ENCODE measurements at places on chromosomes 11 and 22. TPM values are rescaled to one million over a fixed set of nuclear protein-coding genes. Genes with fewer than 3 reads are reported as not detected.

Gene RAG2
- total RNA-seq: not detected

DNA sequence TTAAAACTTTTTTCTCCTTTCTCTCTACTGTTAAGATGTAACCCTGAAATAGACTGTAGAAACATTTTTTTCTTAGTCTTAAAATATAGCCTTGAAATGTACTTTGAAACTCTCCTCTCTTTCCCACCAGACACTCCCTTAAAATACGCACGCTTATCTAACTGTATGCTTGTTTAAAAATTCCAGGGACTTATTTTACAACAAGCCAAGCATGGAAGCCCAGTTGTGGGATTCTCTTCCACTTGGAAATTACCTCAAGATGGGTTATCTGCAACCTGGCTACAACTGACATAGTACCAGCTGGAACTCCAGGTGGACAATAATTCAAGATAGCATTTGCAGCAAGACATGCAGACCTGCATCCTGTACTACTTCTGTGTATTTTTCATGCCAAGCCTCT is 12.1 kb upstream of the CHORDC1 start:
- no peaks in the 10 kb centered on the region for H3K4me1 ChIP-seq
- H3K36me3 ChIP-seq: no peaks in the 10 kb centered on the region
- H3K27me3 ChIP-seq: no peaks in the 10 kb centered on the region
- DNase-seq: no peak
- H3K27ac ChIP-seq: no peak overlapping the region

DNA sequence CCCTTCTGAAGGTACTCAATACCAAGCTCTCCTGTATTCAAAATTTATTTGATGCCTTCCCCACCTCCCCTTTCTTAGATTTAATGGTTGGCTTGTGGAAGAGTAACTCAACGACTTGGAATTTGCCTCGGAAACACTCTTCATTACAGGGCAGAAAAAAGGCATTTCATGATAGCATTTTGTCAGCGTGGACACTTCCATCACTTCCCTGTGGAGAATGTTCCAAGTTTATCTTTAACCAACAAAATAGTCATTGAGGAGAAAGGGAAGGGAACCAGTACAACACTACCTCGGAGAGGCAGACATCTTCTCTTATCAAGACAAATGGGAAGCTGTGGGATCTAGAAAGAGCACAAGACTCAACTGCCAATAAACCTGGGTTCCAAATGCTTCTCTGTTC is 177.2 kb upstream of the MTMR2 start:
- H3K4me3 ChIP-seq: no peak overlapping the region
- H3K36me3 ChIP-seq: no peaks in the 10 kb centered on the region
- H3K27ac ChIP-seq: no peak overlapping the region
- H3K27me3 ChIP-seq: no peaks in the 10 kb centered on the region

Gene CHRM1
- total RNA-seq: not detected

Gene ISX
- not detected for total RNA-seq

Gene SORL1
- 7.2 TPM for total RNA-seq

DNA sequence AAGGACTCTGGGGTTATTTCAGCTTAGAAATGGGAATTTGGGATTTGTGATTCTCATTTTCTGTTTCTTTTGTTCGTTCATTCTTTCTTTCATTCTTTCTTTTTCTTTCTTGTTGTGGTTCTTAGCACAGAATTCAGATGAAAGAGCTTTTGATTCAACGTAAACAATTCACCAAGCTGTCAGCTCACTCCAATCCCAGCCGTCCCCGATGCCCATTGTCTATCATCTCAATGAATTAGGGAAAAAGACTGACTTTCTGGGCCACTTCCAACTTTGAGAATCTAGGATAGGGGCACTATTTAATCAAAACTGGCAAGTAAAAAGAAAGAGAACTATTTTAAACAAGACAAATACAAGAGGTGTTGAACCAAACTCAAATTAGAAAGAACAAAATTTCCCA is 25.1 kb upstream of the TMA7B start:
- no peak overlapping the region for H3K27ac ChIP-seq
- DNase-seq: no peak
- H3K27me3 ChIP-seq: peaks cover 53% of the 10 kb centered on the region
- no peaks in the 10 kb centered on the region for H3K4me1 ChIP-seq
- no peaks in the 10 kb centered on the region for H3K36me3 ChIP-seq

Gene CASP5
- not detected for total RNA-seq

Gene CCDC81
- total RNA-seq: 4.5 TPM

Gene A4GALT
- 1.9 TPM for total RNA-seq

- H3K4me1 ChIP-seq: peaks cover 2% of the 10 kb centered on the region
- no peak for DNase-seq
- H3K36me3 ChIP-seq: no peaks in the 10 kb centered on the region
- H3K4me3 ChIP-seq: no peak overlapping the region
Observed at GRCh38 chr22:28132466-28132865, 213.4 kb upstream of the PITPNB start.

Gene IFITM1
- total RNA-seq: 631 TPM

DNA sequence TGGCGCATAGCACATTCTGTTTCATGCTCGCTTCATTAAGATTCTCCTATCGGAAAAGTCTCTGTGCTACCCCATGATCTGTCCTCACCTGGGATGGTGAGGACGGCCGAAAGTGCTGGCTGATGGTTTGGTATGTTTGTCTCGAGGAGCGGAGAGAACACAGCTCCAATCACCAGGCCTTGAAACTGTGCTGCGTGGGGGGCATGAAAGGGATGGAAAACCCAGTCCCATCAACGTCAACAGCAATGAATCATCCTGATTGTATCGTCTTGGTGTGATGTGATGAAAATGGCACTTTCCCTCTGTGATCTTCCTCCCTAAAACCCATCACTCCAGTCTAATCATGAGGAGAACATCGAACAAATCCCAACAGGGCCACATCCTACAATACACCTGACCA is 8.4 kb downstream of the FXYD6 start:
- H3K36me3 ChIP-seq: no peaks in the 10 kb centered on the region
- H3K27ac ChIP-seq: no peak overlapping the region
- H3K27me3 ChIP-seq: peaks cover 5% of the 10 kb centered on the region
- H3K4me1 ChIP-seq: no peaks in the 10 kb centered on the region
- no peak overlapping the region for H3K4me3 ChIP-seq
- DNase-seq: no peak

Gene KIRREL3
- 0.91 TPM for total RNA-seq

Gene VWA5A
- 8.6 TPM for total RNA-seq

DNA sequence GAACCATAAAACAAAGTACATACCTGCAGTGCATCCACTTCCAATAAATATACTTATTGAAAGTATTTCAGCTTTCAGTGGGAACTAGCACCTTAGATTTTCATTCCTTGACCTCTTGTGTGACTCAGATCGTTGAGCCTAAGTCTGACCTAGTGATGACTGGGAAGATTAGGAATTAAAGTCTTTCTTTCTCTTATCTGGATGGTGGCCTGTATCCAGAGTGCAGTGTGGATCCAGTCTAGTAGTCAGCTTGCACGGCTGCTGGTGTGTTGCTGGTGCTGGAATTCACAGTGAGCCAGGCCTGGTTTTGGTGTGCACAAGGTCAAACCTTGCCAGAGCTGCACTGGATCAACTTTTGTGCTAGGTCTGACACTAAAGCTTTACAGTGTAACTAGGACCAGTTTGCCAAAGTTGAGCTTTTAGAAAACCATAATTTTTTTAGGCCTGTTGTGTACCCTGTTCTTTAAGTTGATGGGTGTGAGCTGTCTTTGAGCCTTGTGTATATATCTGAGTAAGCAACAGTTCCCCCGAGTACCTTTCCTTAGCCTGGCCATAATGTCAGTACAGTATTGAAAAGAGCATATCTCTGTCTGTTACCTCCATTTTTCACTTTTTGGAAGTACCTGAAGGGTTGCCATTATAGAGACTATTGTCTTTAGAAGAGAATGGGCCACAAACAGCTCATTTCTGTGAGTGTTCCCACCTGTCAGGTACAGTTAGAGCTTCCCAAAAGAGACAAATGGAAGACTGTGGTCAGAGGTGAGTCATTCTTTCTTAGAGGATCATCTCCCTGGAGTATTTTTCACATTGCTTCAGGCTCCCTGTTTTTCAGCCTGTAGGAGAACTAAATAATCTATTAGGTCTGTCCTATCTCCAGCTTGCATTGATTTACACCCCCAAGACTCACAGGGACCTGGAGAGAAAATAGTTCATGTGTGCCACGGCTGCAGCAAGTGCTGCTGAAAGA is 89.8 kb downstream of the ALX4 start:
- no peaks in the 10 kb centered on the region for H3K27me3 ChIP-seq
- DNase-seq: peak; percentile 25
- no peak overlapping the region for H3K4me3 ChIP-seq
- no peak overlapping the region for H3K27ac ChIP-seq
- H3K36me3 ChIP-seq: no peaks in the 10 kb centered on the region
- peaks cover 5% of the 10 kb centered on the region for H3K4me1 ChIP-seq

Gene PEX16
- total RNA-seq: 25.9 TPM

- H3K36me3 ChIP-seq: peaks cover 16% of the 10 kb centered on the region
- H3K27me3 ChIP-seq: no peaks in the 10 kb centered on the region
- DNase-seq: no peak
- H3K4me1 ChIP-seq: no peaks in the 10 kb centered on the region
- H3K4me3 ChIP-seq: no peak overlapping the region
Observed at GRCh38 chr22:40409613-40410113, 39.3 kb downstream of the SGSM3 start.

GRCh38 chr22:27137871-27138337 is 480.5 kb downstream of the MIAT start:
- no peaks in the 10 kb centered on the region for H3K36me3 ChIP-seq
- peak; percentile 30 for DNase-seq
- no peak overlapping the region for H3K27ac ChIP-seq
- no peak overlapping the region for H3K4me3 ChIP-seq
- no peaks in the 10 kb centered on the region for H3K27me3 ChIP-seq

DNA sequence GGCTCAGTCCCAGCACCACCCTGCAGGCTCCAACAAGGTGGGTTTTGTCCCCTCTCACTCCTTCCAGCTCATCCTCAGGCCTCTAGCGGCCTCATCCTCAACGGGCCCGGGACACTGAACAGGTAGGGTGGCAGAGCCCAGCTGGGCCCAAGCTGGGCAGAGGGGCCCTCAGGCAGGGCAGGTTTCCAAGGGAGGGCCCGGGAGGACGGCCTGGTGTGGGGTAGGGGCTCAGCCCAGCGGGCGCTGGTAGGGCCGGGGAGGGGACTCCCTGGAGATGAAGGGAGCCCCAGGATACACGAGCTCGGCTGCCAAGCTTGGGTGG is 2.5 kb upstream of the IFITM10 start:
- DNase-seq: no peak
- H3K27ac ChIP-seq: no peak overlapping the region
- no peaks in the 10 kb centered on the region for H3K36me3 ChIP-seq
- H3K27me3 ChIP-seq: no peaks in the 10 kb centered on the region

DNA sequence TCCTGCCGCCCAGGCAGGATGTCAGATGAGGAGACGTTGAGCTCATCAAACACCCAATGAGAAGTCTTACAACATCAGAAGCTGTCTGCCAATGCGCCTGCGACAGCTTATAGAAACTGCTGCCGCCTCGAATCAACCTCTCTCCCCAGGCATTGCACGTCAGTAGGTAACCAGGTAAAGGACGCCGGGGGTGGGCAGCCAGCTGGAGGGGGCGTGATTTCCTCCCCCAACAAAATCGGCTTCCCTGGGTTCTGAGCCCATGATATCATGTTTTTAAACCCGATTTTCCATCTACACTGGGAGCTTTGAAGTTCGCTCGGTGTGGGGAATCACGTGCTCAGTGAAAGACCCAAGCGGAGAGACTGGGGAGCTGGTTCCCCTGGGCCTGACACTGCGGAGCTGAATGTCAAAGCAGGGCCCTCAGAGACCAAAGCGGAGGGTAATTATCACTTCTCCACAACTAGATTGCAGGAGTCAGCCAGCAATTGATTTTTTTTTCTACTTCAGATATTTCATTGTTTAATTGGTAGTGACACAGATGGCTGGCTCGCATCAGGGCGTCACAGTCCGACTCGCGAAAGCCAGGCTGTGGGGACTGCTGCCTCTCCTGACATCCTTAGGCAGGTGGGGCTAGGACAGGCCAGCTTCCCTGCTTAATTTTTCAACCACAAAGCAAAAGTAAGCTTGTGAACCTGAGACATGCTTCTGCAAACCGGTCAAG is 15.4 kb downstream of the FAM83F start:
- H3K27me3 ChIP-seq: peaks cover 18% of the 10 kb centered on the region
- peaks cover 21% of the 10 kb centered on the region for H3K4me1 ChIP-seq
- no peak overlapping the region for H3K4me3 ChIP-seq
- H3K27ac ChIP-seq: no peak overlapping the region
- DNase-seq: no peak

DNA sequence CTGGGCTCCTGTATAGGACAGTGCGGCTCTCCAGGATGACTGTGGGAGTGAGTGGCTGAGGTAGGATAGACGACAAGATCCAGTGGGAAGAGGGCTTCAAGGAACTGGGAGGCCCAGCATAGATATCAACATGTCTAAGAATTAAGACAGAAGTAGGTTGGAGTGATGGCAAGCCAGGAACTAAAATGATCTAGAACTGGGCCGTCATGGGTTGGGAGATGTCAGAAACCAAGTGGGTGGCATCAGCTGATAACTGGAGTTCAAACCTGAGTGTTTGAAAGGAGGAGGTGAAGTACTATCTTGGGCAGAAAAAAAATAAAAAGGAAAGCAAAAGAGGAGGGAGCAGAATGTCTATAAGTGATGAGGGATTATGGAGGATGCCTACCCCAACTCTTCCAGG is 7.1 kb upstream of the MEN1 start:
- H3K4me1 ChIP-seq: no peaks in the 10 kb centered on the region
- no peak overlapping the region for H3K4me3 ChIP-seq
- no peak for DNase-seq
- no peaks in the 10 kb centered on the region for H3K36me3 ChIP-seq

Gene LSP1
- total RNA-seq: 1.3 TPM

All from astrocyte (in vitro differentiated cells and primary cell).